ENCODE measurements at places on chromosomes 12 and 14.

DNA sequence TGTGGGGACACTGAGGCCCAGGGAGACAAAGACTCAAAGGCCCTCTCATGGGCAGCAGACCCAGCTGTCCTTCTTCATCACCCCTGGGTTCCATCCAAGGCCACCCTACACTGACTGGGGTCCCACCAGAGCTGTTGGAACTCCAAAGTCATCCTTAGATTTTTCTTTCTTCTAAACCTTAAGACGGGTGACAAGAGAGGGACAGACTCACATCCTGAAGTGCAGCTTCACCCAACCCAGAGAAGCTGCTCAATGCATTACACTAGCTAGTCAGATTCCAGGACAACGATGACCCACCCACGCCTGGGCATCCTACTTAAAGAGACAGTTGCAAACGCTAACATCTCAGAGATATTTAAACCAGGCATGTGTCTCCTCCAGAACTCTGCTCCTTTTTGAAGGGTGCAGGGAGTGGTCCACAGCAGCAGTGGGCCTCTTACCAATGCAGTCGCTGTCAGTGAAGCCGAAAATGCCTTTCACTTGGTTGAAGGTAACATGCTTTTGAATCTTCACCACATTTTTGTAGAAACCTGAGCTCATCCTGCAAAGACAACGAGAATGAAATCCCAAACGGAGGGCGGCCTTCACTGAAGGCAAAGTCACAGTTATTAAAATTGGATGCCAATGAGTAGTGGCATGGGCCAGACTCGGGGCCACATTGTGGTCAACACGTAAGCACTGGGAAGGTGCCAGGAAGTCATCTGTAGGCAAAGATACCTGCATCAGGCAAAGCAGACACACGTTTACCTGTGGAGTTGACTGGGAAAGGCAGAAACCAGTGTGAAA, 23.4 kb downstream of the SLC25A47 start:
- no peak for DNase-seq

- no peak for DNase-seq
Measured at GRCh38 chr14:99596772-99597171, 7.2 kb downstream of the CCDC85C start.

- DNase-seq = no peak
Measured at GRCh38 chr12:111759271-111759670, 7.5 kb upstream of the ALDH2 start.

- no peak for DNase-seq
Measured at GRCh38 chr14:50533241-50533705, 904 bp upstream of the MAP4K5 start.

- DNase-seq = no peak
Measured at GRCh38 chr12:20377750-20378149, 9.4 kb downstream of the PDE3A start.

- DNase-seq = peak; percentile 43
Measured at GRCh38 chr12:89345830-89346740, 6.2 kb downstream of the DUSP6 start.

DNA sequence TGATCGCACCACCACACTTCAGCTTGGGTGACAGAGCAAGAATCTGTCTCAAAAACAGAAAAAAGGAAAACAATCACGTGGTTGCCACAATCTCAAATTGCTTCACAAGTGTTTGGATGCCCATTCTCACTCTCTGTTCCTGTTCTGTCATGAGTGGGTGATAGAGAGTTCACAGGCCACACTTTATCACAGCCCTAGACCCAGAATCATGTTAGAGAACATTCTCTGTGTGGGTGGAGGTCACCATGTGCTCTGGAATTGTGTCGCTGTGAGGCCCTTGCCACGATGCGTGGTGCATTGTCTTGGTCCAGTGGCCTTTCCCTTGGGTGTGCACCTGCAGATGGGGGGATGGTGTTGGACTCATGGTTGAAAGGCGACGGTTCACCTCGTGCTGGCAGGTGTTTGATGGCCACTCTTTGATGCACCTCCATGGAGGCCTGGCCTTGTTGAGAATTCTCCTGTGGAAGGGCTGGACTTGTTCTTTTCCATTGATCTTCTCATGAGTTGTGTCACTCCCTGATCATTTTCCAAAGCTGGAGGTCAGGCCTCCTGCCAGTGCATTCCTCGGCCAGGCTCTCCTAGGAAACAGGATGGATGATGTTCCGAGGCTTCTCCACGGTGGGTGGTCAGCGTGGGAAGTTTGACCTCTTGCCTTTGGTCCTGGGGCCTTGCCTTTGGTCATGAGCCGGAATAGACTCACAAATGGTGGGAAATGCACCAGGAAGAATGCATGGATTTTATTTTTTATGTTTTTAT, 91.9 kb downstream of the SLC24A4 start:
- DNase-seq = no peak

DNA sequence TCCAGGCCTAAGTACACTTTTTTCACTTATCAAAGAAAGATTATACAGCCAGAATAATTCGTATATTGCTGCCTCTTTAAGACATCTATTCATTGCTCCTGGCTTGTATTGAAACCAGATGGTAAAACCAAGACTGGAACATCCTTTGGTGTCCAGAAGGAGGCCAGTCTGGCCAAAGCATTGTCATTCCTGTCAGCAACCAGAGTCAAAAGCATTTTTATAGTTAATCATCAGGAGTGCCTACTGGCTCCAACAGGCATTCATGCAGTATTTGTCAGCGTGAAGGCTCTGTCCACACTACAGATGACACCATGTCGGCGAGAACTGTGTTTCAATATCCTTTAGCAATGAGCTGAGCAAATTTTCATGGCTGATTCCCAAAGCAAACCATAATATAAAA, 118.0 kb upstream of the G2E3 start:
- peak; percentile 3 for DNase-seq

DNA sequence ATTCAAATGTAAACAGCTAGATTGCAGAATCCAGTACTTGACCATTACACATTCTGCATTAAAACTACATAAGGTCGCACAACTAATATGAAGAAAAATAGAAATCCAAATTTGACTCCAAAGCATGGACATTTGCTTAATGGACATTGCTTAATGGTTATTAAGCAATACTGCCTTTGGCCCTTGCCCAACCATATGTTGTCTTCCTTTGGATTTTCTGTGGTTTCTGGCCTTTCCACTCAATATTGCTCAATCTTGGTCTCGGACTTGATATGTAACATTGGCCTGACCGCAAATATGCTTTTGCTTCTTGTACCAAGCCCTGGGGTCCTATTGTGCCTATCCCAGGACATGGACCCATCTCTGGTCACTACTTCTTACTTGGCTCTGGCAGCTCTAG, 67.2 kb downstream of the PTPRR start:
- peak; percentile 40 for DNase-seq

DNA sequence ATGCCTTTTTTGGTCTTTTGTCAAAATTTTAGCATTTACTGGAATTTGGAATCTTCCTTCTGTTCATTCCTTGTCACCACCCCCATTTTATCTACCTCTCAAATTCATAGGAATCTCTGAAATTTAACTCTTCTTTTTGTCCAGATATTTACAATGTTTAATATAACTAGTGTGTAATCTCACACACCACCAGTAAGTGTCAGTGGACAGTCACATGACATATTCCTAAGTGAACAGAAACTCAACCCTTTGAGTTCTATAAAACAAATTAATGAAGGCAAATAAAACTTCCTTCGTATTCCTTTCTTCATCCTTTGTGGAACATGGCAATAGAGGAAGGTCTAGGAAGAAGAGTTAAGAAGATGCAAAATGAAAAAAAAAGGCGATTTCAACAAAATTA, 26.6 kb downstream of the ATF7 start:
- DNase-seq = no peak

DNA sequence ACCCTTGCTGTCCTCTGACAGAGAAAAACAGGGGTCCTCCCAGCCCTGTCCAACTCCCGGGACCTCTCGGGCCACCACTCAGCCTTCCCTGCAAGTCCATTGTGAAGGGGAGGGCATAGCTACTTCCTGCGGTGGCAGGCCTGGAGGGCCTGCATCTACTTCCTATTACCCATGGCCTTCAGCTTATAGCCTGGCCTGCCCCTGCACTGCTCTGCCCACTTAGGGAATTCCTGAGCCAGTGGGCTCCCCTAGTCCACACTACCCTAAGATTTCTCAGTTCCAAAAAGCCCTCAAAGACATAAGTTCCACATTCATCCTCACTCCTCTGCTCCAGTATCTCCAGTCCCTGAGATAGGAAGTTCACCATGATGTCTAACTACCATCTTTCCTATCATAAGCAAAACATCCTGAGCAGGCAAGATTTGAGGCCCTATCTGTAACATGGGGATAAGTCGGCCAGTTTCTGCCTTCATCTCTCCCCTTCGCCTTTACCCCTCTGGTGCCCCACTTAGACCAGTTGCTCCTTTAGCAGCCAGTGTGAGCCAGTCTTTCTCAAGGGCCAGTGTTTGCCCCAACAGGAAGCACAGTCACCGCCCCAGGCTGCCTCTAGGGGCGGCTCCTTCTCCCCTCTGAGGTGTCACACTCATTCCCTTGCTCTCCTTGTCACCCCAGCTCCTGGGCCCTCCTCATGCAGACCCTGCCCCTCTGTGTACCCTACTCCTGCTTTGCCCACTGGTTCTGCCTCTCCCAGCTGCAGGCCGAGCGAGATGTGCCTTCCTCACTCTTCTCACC, 10.9 kb downstream of the HDAC7 start:
- no peak for DNase-seq

DNA sequence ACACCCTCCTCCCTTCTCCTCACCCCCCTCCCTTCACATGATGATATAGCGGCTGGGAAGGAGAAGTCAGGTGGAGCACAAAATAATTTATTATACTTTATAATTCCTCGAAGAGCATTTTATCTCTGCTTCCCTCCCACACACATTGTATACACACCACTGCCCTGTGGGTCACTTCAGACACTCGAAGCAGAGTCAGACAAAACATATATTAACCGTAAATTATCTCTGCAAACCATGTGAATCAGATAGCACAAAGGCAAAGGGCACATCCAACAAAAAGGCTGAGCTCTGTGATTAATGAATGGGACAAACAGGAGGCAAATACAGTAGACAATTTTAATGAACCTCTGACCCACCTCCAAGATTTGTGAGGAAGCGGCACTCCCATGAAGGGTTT, 450.7 kb downstream of the GALC start:
- DNase-seq = no peak

- DNase-seq = peak; percentile 96
Measured at GRCh38 chr12:7994731-7995205, 37.7 kb upstream of the FOXJ2 start.

DNA sequence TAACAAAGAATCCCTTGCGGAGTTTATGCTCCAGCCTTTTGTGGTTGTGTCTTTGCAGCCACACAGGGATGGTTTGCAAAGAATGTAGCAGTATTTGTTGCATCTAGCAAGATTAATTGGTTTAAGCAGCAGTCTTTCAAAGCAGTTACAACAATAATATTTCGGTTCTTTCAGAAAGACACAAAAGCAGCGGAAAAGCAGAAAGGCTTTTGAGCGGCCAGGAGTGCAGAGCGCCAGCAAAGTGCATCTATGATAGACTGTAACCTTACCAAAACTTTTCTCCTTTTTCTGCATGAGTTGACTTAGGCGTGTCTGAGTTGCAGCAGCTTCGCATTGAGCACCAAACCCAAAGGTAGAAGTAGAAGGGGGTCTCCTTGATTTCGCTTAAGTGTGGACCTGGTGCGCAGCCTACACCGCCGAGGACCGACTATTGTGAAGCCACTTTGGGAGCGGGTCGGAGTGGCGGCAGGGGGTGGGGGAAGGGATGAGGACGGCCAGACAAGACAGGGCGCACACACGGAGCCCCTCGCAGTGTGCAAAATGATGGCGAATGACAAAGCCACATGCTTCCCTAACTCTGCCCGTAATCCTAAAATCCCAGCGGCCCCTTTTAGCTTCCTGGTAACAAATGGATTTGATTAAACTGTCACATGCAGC, 1.2 kb downstream of the LMO3 start:
- no peak for DNase-seq

GRCh38 chr14:76716285-76716684, 45.0 kb upstream of the VASH1 start:
- no peak for DNase-seq

DNA sequence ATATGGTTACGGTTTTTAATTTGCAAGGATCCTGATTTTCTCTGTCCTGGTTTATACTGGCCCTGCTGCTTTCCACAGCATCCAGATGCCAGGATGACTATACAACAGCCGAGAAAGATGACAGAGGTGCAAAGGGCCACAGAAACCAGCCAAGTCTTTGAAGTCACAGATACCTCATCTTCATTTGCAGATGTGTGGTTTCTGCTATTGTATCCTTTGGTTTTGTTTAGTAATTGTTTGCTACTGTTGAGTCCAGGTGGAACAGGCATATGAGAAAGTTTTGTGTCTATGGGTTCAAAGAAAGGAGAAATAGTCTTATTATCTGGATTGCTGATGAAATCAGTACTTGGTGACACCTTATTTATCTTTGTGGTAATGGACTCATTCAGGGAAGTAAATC, 17.3 kb upstream of the KLHL42 start:
- no peak for DNase-seq

DNA sequence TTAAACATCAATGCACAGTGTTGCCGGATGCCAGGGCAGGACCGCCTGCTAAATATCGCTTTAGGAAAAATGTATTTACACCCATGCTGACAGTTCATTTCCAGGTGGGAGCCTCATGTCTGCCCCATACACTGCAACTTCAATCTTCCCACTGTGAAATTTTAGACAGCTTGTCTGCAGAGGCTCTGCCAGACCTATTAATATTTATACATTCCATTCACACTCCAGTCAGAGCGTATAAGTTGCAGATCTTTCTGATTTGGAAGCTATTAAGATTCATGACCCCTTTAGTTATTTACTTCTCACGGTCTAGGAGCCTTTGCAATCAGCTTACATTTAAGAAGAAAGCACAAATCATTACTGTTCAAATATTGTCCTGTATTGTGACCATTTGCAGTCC, 357.4 kb downstream of the ATP23 start:
- DNase-seq = no peak

DNA sequence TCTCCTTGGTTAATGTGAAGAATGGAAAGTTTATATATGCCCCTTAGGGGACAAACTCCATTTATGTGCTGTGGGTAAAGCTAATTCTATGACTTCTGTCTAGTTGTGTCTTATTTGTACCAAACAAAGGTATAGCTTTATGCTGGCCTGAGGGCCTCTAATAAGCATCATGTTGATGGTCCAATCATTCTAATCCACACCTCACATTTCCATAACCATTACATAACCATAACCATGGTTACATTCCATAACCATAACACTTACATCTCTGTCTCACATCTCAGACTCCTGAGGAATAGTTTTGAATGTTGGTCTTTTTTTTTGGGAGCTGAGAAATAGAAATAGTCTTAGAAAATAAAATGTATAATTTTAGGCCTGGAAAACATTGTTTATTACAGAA, 1097.1 kb downstream of the FLRT2 start:
- DNase-seq = no peak

GRCh38 chr12:24922090-24922489, 26.8 kb downstream of the BCAT1 start:
- no peak for DNase-seq

All from fibroblast of skin of left quadriceps (primary cell).